ENCODE measurements at places on chromosomes 1 and 21.

DNA sequence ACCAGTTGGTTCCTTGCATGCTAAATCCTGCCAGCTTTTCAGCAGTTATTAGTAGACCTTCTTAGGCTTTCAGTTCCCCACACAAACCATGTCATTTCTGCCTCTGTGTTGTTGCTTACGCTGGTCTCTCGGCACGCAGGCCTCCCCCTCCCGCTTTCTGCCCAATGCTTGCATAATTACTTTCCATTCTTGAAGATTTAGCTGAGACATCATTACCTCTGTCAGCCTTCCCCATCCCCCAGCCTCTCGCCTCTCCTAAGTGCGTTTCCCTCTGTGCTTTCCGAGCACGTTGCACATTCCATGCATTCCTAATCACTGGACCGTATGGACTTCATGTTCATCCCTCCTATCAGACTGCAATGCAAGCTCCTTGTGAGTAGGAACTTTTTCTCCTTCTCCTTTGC, 26.8 kb downstream of the TSHB start:
- DNase-seq = no peak

GRCh38 chr1:244231572-244232315, 180.7 kb downstream of the ZBTB18 start:
- DNase-seq = no peak

GRCh38 chr1:60535713-60536112, 462.1 kb upstream of the C1orf87 start:
- DNase-seq = no peak

GRCh38 chr1:28194326-28195035, 18.0 kb upstream of the PTAFR start:
- no peak for DNase-seq
